ENCODE measurements at places on chromosomes 11 and 22. TPM values are rescaled to one million over a fixed set of nuclear protein-coding genes. Genes with fewer than 3 reads are reported as not detected.

- H3K27ac ChIP-seq: no peak overlapping the region
- H3K4me3 ChIP-seq: peak overlapping the region; percentile 94
Observed at GRCh38 chr22:29386708-29387107, 1.7 kb downstream of the AP1B1 start.

DNA sequence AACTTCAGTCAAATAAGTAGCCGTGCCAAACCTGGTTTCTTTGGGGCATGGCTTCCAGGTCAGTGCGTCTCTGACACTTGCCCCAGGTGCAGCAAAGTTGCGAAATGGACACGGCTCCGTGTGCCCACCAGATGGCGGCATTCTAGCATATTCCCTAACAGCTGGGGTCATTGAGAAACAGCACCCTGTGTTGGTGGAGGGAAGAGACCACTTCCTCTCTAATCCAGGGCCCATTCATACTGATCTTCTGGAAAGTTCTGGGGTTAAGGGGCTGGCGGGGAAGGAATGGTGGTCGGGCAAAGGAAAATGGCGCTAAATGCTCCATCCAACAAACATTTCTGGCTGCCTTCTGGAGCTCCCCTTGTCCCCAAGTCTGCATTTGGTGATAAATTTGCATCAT lies 141.2 kb upstream of the TIMP3 start:
- H3K4me3 ChIP-seq: no peak overlapping the region
- peak; percentile 59 for DNase-seq
- H3K36me3 ChIP-seq: no peaks in the 10 kb centered on the region
- no peaks in the 10 kb centered on the region for H3K27me3 ChIP-seq
- H3K4me1 ChIP-seq: peaks cover 32% of the 10 kb centered on the region
- peak overlapping the region; percentile 31 for H3K27ac ChIP-seq

- no peak for DNase-seq
- H3K4me1 ChIP-seq: no peaks in the 10 kb centered on the region
- no peaks in the 10 kb centered on the region for H3K27me3 ChIP-seq
- H3K27ac ChIP-seq: no peak overlapping the region
- H3K4me3 ChIP-seq: no peak overlapping the region
- peaks cover 15% of the 10 kb centered on the region for H3K36me3 ChIP-seq
Observed at GRCh38 chr11:124970925-124971324, 16.9 kb downstream of the CCDC15 start.

- H3K36me3 ChIP-seq: no peaks in the 10 kb centered on the region
- no peak overlapping the region for H3K4me3 ChIP-seq
- no peak overlapping the region for H3K27ac ChIP-seq
- no peak for DNase-seq
Observed at GRCh38 chr11:19931771-19932369, 219.2 kb downstream of the NAV2 start.

DNA sequence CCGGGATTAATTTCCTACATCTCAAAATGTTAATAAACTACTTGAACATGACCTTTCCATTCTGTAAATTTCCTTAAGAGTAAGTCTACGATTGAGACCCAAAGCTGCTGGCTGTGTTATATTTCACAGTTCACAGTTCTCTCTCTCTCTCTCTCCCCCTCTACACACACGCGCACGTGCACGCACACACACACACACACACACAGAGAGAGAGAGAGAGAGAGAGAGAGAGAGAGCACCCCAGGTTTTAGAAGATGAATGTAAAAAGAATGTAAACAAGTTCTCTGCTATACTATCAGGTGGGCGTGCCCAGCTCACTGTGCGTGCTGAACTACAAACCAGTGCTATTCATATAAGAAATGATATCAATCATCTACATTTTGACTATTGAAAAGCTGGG lies 3.3 kb downstream of the BDNF start:
- no peak for DNase-seq
- H3K27me3 ChIP-seq: peaks cover 88% of the 10 kb centered on the region
- H3K27ac ChIP-seq: no peak overlapping the region
- H3K4me1 ChIP-seq: peaks cover 26% of the 10 kb centered on the region

DNA sequence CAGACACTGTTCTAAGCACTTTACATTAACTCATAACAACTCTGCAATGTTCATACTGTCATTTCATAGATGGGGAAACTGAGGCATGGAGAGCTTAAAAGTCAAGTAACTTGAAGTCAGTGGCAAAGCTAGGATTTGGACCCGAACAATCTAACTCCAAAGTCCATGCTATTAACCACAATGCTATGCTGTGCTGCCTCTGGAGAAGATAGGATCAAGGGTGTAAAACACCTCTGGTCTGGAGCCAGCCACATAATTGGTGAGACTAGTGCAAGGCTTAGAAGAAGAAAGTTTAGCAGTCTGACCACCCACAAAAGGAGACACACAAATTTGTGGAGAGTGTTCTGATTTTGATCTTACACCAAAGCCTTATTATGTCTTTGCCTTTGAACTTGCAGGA lies 43.7 kb downstream of the ARFGAP2 start:
- H3K27me3 ChIP-seq: no peaks in the 10 kb centered on the region
- no peak for DNase-seq
- H3K4me1 ChIP-seq: peaks cover 17% of the 10 kb centered on the region
- no peak overlapping the region for H3K4me3 ChIP-seq

DNA sequence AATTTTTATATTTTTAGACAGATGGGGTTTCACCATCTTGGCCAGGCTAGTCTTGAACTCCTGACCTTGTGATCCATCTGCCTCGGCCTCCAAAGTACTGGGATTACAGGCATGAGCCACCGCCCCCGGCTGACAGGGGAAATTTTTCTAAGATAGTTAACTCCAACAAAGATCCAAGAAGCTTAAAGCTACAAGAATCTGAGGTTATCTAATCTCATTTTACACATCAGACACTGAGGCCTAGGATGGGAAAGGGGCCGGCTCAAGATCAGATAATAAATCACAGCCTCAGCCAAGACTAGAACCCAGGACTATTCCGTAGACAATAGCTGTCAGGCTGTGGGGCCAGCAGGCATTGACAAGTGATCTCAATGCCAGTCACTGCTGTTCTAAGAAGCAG lies 94.0 kb downstream of the AMBRA1 start:
- H3K4me1 ChIP-seq: no peaks in the 10 kb centered on the region
- no peaks in the 10 kb centered on the region for H3K36me3 ChIP-seq
- DNase-seq: no peak
- H3K27ac ChIP-seq: no peak overlapping the region

GRCh38 chr11:83259559-83259958 lies 26.6 kb downstream of the CCDC90B start:
- H3K27me3 ChIP-seq: no peaks in the 10 kb centered on the region
- no peak overlapping the region for H3K4me3 ChIP-seq
- no peak for DNase-seq

GRCh38 chr22:41560095-41560471 lies 727 bp upstream of the CSDC2 start:
- no peak for DNase-seq
- peaks cover 4% of the 10 kb centered on the region for H3K27me3 ChIP-seq
- no peaks in the 10 kb centered on the region for H3K36me3 ChIP-seq
- no peak overlapping the region for H3K27ac ChIP-seq
- H3K4me3 ChIP-seq: peak overlapping the region; percentile 22
- H3K4me1 ChIP-seq: peaks cover 44% of the 10 kb centered on the region

DNA sequence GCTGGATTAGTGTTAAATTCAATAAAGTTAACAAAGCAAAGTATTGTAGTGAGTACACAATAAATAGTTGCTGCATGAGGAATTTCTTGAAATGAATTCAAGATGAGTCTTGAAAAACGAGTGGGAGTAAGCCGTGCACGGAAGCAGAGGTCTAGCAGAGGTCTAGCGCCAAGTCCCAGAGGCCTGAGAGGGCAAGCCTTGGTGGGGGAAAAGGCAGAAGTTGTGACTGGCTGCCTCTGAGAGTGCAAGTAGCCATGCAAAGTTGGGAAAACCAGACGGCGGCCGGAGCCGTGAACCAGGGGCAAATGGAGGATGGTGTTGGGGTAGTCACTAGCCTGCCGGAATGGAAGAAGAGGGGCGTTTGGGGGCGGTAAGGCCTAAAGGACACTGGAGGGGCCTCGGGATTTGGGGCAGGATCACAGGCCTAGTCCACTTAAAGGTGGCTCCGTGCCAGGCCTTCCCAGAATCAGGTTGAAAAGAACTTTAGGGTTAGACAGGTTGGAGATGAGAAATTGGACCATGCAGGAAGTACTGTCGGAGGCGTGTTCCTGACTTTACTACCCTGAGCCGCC lies 379 bp upstream of the SLC3A2 start:
- H3K36me3 ChIP-seq: peaks cover 44% of the 10 kb centered on the region
- DNase-seq: peak; percentile 24
- H3K4me3 ChIP-seq: peak overlapping the region; percentile 100
- peak overlapping the region; percentile 98 for H3K27ac ChIP-seq
- H3K4me1 ChIP-seq: peaks cover 63% of the 10 kb centered on the region

GRCh38 chr22:46087816-46088277 lies 62.5 kb upstream of the PPARA start:
- H3K4me1 ChIP-seq: peaks cover 4% of the 10 kb centered on the region
- DNase-seq: peak; percentile 48
- no peaks in the 10 kb centered on the region for H3K36me3 ChIP-seq
- H3K4me3 ChIP-seq: no peak overlapping the region
- H3K27ac ChIP-seq: no peak overlapping the region

DNA sequence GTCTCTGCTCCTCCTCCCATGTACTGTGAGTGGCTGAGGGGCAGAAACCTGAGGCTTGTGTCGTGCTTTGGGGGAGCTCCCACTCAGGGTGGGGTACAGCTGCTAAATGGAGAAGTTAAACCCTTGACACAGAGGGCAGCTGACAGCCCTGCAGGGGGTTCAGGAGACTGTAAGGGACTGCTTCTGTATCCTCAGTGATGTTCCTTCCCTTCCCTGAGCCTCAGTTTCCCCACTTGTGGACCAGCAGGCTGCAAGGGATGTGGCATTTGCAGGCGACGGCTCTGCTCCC lies 15.6 kb downstream of the SYNGR1 start:
- peaks cover 3% of the 10 kb centered on the region for H3K36me3 ChIP-seq
- DNase-seq: no peak
- no peaks in the 10 kb centered on the region for H3K27me3 ChIP-seq

- no peak for DNase-seq
- peaks cover 6% of the 10 kb centered on the region for H3K27me3 ChIP-seq
- H3K27ac ChIP-seq: no peak overlapping the region
- H3K36me3 ChIP-seq: no peaks in the 10 kb centered on the region
Observed at GRCh38 chr22:31150615-31151014, 9.4 kb upstream of the RNF185 start.

DNA sequence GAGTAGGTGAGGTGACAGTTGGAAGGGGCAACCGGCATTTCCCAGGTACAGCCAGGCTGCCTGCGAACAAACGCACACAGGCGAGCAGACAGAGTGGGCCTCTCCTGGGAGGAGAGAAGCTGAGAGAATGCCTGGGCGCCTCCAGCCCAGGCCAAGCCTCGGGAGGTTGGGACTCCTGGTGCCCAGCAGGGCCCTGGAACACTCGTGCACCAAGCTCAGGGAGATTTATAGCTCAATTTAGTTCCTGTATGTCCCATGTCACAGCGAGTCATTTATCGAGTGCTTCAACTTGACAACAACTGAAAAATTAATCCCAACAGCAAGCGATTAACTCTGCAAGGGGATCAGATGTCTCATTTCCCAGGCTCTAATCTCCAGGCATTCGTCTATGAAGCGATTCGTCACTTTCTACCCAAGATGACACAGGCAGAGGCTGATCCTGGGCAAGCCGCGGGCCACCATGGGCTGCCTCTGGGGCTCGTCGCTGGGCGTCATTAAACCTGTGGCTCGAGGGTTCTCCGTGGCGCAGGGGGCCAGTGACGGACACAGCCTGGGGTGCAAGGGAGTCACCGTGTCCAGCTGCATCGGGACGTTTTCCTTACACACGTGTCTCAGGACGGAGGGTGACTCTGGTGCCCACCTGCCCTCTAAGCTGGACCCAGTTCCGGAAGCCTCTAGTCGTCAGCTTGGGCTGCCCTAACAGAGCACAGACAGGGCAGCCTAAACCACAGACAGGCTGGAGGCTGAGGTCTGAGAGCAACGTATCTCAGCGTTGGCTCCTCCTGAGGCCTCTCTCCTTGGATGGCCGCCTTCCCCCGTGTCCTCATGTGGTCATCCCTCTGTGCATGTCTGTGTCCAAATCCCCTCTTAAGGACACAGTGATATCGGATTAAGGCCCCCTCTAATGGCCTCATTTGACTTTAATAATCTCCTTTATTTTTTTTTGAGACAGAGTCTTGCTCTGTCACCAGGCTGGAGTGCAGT lies 154.1 kb downstream of the CTTN start:
- DNase-seq: no peak
- H3K27ac ChIP-seq: peak overlapping the region; percentile 83
- peaks cover 62% of the 10 kb centered on the region for H3K4me1 ChIP-seq
- H3K4me3 ChIP-seq: no peak overlapping the region

- H3K27me3 ChIP-seq: no peaks in the 10 kb centered on the region
- H3K4me1 ChIP-seq: peaks cover 33% of the 10 kb centered on the region
- H3K4me3 ChIP-seq: peak overlapping the region; percentile 94
- no peak for DNase-seq
- H3K36me3 ChIP-seq: no peaks in the 10 kb centered on the region
Observed at GRCh38 chr22:45240104-45240809, 437 bp downstream of the KIAA0930 start.

The KLHDC7B gene
- 0.05 TPM for total RNA-seq

The GRIA4 gene
- total RNA-seq: 2.9 TPM

The SCT gene
- not detected for total RNA-seq

The PTPRCAP gene
- 0.84 TPM for total RNA-seq

The OSBP2 gene
- total RNA-seq: 2.8 TPM

The TBX10 gene
- not detected for total RNA-seq

The OR52A1 gene
- not detected for total RNA-seq

The CDPF1 gene
- 11.7 TPM for total RNA-seq

The LRRC74B gene
- total RNA-seq: not detected

The PRG3 gene
- not detected for total RNA-seq

The TST gene
- 31.3 TPM for total RNA-seq

The MMP13 gene
- not detected for total RNA-seq

The BTBD18 gene
- total RNA-seq: not detected
